ENCODE measurements at places on chromosomes 6 and 20.

DNA sequence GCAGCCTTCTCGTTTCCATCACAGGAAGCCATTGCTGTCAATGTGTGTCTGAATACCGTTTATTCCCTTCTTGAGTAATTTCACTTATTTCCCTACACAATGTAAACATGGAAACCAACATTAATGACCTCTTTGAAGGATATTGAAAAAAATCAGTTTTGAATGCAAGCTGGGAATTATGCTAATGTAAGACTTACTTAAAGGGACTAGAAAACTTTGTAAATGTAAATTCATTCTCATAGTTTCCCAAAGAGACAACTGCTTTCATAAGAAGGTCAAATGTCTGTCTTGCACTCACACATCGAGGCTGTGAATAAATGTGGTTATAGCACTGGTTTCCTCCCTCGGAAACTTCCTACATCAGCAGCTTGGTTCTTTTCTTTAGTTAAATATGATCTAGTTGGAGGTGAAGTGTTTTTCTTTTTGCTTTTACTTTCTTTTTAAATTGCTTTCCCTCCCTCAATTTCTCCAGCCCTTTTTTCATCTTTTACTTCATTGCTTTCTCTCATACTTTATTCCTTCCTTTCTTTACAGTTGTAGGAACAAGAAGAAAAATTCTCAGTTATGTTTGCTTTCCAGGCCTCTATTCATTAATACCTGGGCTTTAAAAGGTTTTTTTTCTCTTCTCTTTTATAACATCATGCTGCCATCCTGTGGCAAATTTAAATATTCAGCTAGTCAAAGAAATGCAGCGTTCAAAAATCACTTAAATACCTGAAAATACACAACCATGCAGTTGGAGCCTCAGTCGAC is 108.3 kb downstream of the TNFAIP3 start:
- DNase-seq, result peak; percentile 31

DNA sequence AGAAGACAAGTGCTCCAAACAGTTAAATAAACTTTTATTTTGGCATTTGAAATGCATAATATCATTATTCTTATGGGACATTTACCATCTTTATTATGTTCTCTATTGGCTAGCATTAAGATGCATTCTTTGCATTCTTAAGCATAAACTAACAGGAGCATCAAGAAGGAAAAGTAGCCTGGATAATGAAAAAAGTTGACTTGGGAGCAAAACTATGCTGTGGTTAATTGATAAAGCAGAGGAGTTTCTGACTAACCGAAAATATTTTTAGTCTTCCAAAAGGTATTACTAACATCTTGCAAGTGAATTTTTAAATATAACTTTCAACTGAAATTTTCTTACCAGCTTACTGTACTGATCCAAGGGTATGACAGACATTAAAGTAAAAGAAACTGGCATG is 140.3 kb downstream of the FLRT3 start:
- DNase-seq, result no peak

GRCh38 chr6:35096129-35096862 is 44.8 kb downstream of the TCP11 start:
- DNase-seq, result no peak

DNA sequence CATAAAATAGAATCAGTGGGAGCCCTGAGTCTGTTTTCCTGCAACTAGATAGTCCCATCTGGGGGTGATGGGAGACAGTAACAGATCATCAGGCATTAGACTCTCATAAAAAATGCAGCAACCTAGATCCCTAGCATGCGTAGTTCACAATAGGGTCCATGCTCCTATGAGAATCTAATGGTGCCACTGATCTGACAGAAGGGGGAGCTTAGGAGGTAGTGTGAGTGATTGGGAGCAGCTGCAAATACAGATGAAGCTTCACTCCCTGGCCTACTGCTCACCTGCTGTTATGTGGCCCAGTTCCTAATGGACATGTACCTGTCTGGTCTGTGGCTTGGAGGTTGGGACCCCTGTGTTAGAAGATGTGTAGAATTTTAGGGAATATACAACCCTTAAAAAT is 904.5 kb upstream of the EPHA7 start:
- no peak for DNase-seq

DNA sequence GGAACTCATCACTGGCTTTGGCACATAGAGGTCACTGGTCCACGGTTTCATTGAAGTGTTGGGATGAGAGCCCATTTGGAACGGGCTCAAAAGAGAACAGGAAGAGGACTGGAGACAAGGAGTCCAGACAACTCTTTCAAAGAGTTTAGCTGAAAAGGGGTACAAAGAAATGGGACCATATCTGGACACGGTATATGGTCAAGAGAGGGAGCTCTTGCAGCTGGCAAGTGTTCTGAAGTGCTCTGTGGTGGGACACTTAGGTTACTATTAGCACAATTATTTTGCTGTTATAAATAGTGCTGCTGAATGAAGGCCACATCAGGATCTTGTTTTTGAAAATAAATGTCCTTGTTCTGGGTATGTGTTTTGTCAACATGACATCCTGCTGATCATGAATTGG is 4.6 kb downstream of the SGK2 start:
- DNase-seq, result peak; percentile 40
